ENCODE measurements at places on chromosomes 2 and 18. TPM values are rescaled to one million over a fixed set of nuclear protein-coding genes. Genes with fewer than 3 reads are reported as not detected.

IER3IP1 gene
- total RNA-seq, result 5.3 TPM

DNA sequence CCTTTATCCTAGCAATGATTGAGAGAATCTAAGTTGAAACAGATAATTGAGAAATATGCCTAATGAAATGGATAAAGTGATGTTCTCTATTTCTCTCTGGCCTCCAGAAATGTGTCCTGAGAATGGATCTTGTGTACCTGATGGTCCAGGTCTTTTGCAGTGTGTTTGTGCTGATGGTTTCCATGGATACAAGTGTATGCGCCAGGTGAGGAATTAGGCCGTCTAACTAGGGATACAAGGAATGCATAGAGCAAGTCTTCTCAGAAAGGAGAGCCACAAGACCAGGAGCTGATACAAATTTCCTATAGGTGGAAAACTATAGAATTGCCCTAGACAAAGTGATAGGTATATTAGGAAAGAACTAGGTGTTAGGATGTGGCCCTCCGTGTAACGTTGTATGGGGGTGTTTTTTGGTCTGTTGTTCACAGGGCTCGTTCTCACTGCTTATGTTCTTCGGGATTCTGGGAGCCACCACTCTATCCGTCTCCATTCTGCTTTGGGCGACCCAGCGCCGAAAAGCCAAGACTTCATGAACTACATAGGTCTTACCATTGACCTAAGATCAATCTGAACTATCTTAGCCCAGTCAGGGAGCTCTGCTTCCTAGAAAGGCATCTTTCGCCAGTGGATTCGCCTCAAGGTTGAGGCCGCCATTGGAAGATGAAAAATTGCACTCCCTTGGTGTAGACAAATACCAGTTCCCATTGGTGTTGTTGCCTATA, 592 bp upstream of the CAD start:
- H3K36me3 ChIP-seq, result peaks cover 14% of the 10 kb centered on the region
- peaks cover 30% of the 10 kb centered on the region for H3K4me1 ChIP-seq
- H3K27me3 ChIP-seq, result no peaks in the 10 kb centered on the region
- DNase-seq, result no peak

SFTPB gene
- total RNA-seq, result not detected

SFT2D3 gene
- total RNA-seq, result 7.6 TPM

DNA sequence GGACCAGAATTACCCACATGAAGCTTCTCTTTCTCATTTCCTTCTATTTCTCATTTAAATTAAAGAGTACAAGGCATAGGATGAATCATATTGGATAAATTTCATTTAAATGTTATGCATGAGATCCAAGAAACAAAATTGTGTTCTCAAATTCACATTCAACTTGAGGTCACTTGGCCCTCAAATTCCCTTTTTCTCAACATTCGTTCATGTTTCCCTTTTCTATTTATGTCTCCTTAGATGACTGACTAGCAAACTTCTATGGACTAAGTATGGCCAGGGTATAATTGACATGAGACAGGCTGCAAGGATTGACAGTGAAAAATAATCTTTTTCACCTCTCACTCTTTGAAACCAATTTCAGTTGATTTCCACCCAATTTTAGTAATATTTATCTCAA, 4.0 kb upstream of the LDLRAD4 start:
- no peak overlapping the region for H3K27ac ChIP-seq
- H3K4me1 ChIP-seq, result peaks cover 26% of the 10 kb centered on the region
- peaks cover 6% of the 10 kb centered on the region for H3K27me3 ChIP-seq
- no peak overlapping the region for H3K4me3 ChIP-seq
- no peaks in the 10 kb centered on the region for H3K36me3 ChIP-seq
- no peak for DNase-seq

DNA sequence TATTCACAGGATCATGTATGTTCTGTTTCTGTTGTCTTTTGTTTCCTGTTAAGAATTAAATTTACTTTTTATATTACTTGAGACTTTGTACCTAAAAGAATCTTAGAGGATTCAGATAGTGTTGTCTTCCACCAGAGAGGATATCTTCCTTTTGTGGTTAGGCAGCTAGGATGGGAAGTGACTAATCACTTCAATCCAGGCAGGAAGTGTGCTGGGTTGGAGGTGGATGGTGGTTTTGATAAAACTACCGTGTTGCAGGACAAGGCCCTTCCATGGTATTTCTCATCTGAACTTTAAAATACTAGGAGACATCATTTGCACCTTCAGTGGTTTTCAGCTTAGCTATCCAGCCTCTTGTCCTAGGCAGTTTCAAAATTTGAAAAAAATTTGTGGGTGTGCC, 728.6 kb upstream of the CDH2 start:
- no peaks in the 10 kb centered on the region for H3K27me3 ChIP-seq
- no peak for DNase-seq
- H3K27ac ChIP-seq, result no peak overlapping the region
- no peaks in the 10 kb centered on the region for H3K4me1 ChIP-seq

DNA sequence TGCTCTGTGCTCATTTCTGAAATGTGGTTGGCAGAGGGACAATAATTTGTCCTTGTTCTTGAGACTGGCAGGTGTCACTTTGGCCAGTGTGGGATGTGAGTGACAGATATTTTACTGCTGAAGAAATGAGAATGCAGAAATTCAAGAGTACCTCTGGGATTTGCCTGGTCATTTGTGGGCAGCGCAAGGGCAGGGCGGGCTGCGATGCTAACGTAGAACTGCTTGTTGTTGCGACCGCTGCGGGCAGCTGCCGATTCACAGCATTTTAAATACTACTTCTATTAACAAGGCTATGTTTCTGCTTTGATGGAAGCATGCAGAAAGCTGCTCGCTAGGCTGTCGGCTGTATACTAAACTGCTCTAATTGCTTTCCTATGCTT, 268.6 kb downstream of the FIGN start:
- no peak for DNase-seq
- no peak overlapping the region for H3K27ac ChIP-seq
- H3K27me3 ChIP-seq, result no peaks in the 10 kb centered on the region

DNA sequence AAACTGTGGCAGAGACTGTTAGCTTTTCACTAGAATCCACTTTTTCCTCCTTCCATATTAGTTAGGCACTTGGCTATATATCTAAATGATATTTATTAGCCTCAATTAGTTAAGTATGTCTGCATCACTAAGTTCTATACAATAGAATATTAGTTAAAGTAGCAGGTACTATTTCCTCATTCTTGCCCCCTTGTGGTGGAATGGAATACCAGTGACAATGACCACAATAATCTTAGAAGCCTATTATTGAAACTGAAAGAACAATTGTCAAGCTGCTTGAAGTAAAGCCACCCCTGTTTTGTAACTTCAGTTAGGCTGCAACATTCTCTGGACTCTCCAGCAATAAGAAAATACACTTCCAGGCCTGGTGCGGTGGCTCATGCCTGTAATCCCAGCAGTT, 476.3 kb upstream of the VWC2L start:
- H3K36me3 ChIP-seq, result no peaks in the 10 kb centered on the region
- H3K27me3 ChIP-seq, result peaks cover 2% of the 10 kb centered on the region
- H3K4me1 ChIP-seq, result no peaks in the 10 kb centered on the region
- no peak overlapping the region for H3K27ac ChIP-seq
- H3K4me3 ChIP-seq, result no peak overlapping the region

DNA sequence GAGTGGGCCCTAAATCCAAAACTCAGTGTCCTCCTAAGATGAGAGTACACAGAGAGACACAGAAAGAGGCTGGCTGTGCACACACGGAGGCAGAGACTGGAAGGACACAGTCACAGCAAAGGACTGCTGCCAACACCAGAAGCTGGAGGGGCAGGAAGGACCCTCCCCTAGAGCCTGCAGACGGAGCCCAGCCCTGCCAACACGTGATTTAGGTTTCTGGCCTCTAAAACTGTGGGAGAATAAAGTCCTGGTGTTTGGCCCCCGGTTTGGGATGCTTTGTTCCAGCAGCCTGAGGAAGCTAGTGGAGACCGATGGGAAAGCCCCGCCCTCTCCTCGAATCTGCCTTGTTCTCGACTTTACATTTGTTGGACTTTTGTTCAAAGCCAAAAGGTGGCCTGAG, 10.6 kb downstream of the CNDP1 start:
- no peaks in the 10 kb centered on the region for H3K36me3 ChIP-seq
- H3K27me3 ChIP-seq, result no peaks in the 10 kb centered on the region
- H3K4me3 ChIP-seq, result no peak overlapping the region
- no peaks in the 10 kb centered on the region for H3K4me1 ChIP-seq
- no peak for DNase-seq
- H3K27ac ChIP-seq, result no peak overlapping the region

Data from CD4-positive, CD25-positive, alpha-beta regulatory T cell (primary cell).